GF-D8 (cell line): ENCODE measurements at places on chromosomes 3 and 15.
A peak's percentile ranks its signal among the peaks of the same experiment; 100 is the strongest.

DNA sequence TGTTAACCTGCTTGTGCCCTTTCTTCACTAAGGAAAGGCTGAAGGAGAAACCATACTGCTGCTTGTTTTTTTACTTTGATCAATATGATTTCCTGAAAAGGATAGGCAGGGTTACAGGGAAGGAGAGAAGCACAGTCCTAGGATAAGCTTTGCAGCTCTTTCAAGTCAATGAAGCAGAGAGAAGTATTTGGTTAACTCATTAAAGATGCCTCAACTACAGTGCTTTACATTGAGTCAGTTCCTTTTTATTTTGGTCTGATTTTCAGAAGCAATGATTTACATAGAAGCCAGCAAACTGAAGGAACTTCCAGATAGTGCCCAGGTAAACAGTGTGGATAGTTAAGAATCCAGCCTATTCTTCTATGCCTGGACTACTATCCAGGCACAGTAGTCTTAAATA lies 64.8 kb downstream of the ARIH1 start:
- no peak for DNase-seq

DNA sequence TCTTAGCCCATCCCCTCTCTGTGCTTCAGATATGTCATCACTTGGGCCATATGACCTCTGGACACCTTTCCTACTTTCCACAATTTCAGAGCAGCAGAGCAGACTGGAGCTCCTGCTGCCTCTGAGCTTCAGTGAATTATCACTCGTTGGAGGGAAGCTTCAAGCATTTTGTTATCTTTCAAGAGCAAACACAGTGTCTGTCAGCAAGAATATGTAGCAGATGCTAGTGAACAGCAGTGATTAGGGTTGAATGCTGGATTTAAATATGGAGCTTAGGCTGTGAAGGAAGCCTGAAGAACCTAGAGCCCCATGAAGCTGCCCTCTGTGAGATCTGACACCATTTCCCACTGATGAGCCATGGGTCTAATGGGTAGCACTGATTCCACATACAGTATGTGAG lies 115.4 kb downstream of the UBE3A start:
- DNase-seq, result no peak

- DNase-seq, result no peak
Observed at GRCh38 chr3:45437383-45437782, 49.0 kb downstream of the LARS2 start.

GRCh38 chr3:48014358-48014757 lies 1.9 kb downstream of the MAP4 start:
- DNase-seq, result no peak

- DNase-seq, result no peak
Observed at GRCh38 chr3:188362405-188362831, 208.5 kb downstream of the LPP start.

GRCh38 chr15:73978896-73979295 lies 13.2 kb downstream of the STOML1 start:
- no peak for DNase-seq

DNA sequence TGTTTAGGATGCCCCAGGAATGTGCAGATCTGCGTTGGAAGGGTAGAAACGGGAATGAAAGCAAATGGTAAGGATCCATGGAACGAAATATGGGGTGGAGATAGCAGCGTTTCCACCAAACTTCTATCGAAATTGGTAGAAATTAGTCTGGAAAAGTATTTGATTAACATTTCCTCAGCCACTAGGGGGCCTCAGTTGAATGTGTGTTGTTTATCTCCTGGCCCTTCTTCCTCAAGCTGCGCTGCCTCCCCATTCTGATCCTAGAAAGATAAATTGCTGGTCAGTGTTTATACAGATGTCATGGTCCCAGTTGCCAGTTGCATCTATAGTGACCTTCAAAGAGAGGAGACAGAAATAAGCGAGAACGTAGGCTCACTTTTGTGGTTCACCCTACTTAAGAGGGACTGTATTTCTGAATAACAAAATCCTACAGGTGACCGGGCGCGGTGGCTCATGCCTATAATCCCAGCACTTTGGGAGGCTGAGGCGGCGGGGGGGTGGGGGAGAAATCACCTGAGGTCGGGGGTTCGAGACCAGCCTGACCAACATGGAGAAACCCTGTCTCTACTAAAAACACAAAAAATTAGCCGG lies 457.1 kb downstream of the SQOR start:
- no peak for DNase-seq

- no peak for DNase-seq
Observed at GRCh38 chr15:100033140-100033857, 300.1 kb upstream of the LYSMD4 start.

- DNase-seq, result no peak
Observed at GRCh38 chr3:166582236-166582635, 745.0 kb upstream of the BCHE start.

DNA sequence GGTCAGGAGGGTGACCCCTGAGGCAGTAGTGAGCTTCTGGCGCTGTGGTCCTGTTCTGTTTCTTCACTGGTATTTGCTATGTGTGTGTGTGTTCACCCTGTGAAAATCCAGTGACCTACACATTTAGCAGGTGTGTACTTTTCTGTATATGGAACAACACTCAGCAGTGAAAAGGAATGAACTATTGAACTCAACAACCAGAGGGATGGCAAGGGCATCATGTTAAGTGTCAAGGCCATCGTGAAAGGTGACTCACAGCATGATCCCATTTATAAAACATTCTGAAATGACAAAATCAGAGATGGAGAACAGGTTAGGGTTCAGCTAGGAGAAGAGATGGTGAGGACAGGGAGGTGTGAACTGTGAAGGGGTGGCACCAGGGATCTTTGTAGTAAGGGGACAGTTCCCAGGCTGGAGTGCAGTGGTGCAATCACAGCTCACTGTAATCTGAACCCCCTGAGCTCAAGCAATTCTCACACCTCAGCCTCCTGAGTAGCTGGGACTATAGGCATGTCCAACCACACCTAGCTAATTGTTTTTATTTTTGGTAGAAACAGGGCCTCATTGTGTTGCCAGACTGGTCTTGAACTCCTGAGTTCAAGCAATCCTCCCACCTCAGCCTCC lies 10.0 kb upstream of the RAB43 start:
- no peak for DNase-seq

DNA sequence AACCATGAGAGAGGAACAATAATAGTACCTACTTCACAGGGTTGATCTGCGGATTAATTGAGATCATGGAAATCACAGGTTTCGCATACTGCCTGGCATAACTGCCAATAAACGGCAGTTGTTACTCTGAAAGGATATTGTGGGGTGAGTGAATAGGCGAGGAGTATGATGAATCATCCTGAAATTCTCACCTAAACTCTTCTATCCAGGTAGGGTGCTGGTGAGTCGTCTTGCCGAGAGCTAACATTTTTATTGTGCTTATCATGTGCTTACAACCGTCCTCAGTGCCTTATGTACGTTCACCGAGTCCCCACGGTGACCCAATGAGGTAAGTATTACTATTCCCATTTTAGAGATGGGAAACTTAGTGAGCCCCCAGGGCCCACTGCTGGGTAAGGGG lies 52.4 kb upstream of the SRGAP3 start:
- no peak for DNase-seq

DNA sequence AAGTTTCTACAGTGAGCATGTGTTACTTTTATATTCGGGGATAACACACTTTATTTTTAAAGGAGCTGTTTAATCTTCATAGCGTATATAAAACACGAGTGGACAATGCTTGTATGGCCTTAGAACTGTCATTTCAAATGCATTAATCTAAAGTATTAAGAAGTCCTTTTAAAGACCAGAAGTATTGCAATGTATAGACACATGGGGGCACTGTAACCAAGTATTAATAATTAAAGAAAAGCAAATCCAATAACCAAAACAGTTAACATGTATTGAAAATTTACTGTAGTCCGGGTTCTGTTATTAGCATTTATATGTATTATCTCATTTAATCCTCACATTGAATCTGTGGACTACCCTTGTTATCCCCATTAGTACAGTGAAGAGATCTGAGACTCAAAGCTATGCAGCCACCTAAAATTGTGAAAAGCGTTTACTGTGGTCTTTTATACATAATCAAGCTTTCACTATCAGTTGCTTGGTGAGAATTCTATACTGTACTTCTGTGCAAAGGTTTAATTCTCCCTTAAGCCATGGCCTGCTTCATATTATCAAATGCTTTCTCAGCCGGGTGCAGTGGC lies 10.1 kb downstream of the ARL14 start:
- DNase-seq, result no peak

GRCh38 chr3:150293401-150294001 lies 114.6 kb upstream of the TSC22D2 start:
- no peak for DNase-seq

GRCh38 chr3:69379661-69380060 lies 6.2 kb downstream of the FRMD4B start:
- DNase-seq, result no peak

DNA sequence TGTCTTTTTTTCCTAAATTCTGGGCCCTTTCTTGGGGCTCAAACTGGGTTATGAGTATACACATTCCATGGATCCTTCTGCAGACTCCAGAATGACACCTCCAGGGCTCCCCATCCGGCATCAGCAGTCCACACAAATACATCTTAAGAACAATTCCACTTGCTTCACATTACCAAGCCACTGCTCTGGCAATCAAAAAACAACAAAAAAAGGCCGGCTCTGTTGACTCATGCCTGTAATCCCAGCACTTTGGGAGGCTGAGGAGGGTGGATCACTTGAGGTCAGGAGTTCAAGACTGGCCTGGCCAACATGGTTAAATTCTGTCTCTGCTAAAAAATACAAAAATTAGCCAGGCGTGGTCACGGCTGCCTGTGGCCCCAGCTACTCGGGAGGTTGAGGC lies 49.9 kb upstream of the LPP start:
- DNase-seq, result no peak

- DNase-seq, result no peak
Observed at GRCh38 chr15:75921732-75922703, 18.3 kb downstream of the FBXO22 start.

DNA sequence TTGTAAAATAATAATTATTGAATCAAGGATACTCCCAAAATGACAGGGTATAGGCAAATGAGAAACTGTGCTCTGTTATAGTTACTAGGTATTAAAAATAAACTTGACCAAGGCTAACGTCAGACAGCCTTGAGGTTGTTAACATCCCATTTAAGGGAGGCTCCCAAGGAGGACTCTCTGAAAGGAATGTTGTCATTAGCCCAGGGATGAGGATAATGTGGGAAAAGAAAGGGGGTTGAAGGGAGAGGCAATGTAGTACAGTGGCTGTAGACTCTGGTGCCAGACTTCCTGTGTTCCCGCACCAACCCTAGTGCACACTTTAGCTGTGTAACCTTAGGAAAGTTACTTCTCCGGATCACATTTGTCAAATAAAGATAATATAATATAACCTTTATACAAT lies 47.0 kb upstream of the RARB start:
- no peak for DNase-seq

- no peak for DNase-seq
Observed at GRCh38 chr15:40995656-40996055, 42.4 kb downstream of the CHAC1 start.

DNA sequence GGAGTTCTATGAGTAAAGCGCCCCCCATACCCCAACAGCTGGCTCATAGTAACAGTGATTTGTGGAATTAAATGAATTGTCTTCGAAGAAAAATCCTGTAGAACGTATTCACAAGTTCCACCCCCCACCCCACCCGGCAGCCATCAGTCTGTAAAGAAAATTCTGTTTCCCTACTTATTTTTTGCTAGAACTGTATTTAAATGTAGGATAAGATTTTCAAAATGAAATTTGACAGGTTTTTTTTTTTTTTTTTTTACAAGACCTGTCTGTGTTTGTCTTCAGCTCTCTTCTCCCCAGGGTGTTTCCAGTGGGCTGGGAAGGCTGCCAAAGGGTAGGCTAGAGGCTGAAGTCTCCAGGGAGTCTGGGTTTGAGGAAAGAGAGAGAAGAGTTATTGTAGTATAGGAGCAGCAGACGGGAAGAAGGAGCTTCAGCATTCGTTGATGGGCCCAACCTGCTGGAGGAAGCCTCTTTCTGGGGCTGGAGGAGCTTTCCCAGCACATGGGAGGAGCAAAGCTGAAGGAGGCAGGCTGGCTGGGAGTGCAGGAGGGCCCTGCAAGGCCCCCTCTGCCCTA lies 130.6 kb upstream of the SEMA6D start:
- DNase-seq, result no peak

GRCh38 chr3:22419261-22419660 lies 668.3 kb upstream of the ZNF385D start:
- no peak for DNase-seq

GRCh38 chr3:62090066-62090465 lies 283.3 kb downstream of the FEZF2 start:
- no peak for DNase-seq

GRCh38 chr3:32699429-32699828 lies 14.4 kb downstream of the CNOT10 start:
- DNase-seq, result no peak

- DNase-seq, result no peak
Observed at GRCh38 chr15:70092464-70093027, 5.2 kb downstream of the TLE3 start.

GRCh38 chr3:127694467-127695215 lies 21.9 kb downstream of the ABTB1 start:
- peak; percentile 14 for DNase-seq

- DNase-seq, result no peak
Observed at GRCh38 chr15:31332681-31333071, 6.0 kb downstream of the KLF13 start.

DNA sequence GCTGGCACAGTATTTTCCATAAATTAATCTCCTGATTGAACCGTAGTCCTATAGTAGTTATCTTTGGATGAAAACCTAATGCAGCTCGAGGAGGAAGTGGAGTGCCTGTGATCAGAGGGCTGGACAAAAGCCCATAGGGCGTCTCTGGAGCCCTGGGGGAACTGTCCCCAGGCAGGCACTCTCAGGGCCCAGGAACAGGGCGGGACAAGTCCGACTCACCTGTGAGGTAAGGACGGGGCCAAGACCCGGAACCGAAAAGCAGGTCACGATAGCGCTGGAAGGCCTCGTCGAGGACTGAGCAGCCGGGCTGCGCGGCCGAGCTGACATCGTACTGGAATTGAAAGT lies 341 bp downstream of the HEXA start:
- DNase-seq, result no peak

DNA sequence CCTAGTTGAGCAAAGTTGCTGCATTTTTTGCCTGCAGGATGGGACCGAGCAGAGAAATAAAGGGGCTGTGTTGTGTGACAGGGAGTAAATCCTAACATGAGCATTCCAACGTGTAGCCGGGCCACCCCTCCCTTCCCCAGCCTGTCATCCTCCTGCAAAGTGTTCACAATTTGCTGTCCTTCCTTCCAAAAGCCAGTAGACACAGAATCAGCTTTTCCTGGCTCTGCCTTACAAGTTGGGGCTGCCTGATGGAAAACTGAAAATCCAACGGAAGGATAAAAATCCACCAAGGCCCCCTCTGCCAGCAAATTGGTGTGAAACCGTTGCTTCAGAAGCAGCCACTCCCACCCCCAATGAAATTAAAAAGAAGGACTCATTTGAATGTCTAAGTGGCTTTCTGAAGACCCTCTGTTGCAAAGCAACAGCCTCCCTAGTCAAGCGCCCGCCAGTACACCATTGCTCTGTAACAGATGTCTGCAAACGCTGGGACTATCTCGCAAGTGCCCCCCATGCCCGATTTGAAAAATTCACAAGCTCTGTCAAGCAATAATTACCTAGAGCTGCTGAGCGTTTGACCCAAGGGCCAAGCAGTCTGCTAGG lies 665 bp downstream of the FRMD4B start:
- DNase-seq, result no peak
